ENCODE measurements at places on chromosomes 2 and 18.

GRCh38 chr2:238967031-238967977 lies 119.4 kb downstream of the TWIST2 start:
- no peak for DNase-seq

GRCh38 chr18:45243340-45244110 lies 371.8 kb upstream of the SLC14A2 start:
- no peak for DNase-seq

DNA sequence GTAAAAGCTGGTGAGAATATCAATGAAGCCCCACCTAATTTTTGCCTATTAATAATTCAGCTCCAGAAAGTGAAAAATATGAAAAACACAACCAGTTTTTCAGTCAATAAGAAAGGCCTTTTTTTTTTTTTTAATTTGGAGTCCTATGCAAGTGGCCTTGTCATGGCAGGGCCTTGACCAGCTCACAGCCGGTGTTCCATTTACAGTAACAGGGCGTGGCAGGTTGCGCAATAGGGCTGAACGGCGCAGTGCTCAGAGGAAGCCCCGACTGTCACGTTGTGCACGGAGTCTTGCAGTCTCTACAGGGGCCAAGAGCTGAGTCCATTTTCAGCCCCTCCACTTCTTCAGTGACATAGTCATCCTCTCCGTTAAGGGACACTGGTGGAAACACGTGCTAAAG lies 184.1 kb upstream of the FN1 start:
- no peak for DNase-seq

DNA sequence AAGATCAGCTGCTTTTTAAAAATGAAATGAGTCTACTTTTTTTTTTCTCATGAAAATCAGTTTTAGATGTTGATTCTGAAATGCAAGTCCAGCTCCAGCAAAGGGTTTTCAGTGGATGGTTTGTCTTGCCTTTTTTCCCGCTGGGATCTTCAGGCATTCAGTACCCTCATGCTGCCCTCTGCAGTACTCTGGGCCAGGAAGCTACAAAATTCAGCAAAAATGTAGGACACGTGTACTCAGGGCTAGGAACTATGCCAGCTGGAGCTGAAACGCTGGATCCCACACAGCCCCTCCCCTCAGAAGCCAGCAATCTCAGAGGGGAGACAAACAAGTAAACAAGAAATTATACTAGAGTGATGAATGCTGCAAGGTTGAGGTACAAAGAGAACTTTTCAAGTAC lies 97.3 kb downstream of the MMADHC start:
- DNase-seq = no peak

DNA sequence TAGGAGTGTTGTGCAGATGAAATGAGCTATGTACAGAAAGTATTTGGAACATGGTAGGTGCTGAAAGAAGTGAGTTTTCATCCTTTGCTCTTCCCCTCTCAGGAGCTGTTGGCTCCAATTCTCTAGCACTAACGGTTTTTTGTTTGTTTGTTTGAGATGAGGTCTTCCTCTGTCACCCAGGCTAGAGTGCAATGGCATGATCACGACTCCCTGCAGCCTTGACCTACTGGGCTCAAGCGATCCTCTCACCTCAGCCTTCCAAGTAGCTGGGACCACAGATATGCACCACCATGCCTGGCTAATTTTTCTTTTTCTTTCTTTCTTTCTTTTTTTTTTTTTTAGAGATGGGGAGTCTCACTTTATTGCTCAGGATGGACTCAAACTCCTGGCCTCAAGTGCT lies 12.8 kb downstream of the ABCG5 start:
- no peak for DNase-seq

DNA sequence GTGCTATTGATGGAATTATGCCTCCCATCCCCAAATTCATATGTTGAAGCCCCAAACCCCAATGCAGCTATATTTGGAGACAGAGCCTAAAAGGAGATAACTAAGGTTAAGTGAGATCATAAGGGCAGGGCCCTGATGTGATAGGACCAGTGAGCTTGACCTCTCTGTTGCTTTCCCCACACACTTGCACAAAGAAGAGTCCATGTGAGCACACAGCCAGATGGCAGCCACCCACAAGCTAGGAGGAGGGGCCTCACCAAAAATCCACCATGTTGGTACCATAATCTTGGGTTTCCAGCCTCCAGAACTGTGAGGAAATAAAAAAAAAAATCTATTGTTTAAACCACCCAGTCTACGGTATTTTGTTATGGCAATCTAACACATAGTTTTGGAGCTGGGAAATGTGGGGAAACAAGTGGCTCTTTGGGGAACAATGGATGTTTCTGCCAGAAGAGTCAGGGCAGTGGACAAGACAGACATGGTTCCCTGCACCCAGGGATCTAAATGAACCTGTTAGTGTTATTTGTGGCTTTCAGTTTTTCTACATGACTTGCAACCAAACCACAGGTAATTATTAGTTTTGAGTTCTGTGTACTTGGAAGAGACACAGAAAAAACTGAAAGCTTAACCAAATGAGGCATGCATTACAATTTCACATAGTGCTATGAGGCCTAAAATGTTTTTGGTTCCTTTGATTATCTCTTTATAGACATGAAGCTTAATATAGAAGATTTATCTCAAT lies 259.1 kb downstream of the LTBP1 start:
- DNase-seq = no peak

- no peak for DNase-seq
Measured at GRCh38 chr18:54945576-54946125, 13.6 kb downstream of the CCDC68 start.

DNA sequence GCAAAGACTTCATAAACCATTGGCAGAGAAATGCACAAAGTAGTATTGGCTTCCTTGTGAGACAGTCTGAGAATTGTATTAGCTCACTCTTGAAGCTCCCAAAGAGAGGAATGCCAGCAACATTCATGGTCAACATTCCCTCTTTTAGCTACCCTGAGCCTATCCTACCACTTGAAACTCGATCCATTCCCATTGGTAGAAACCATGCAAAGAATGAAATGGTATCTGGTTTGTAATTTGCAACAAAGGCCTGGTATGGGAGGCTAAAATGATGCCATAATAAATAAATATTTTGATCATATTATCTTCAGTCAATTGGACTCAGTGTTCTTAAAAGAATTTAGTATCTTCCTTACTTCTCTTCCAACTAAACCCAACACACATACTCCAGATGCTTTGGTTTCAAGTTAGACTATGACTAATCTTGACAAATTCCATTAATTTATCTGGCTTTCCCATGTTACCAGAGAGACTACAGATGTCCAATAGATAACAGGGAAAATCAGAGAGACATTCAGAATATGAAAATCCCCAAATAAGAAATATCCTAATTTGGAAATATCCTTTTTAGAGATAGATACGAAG lies 102.9 kb downstream of the DHRS9 start:
- no peak for DNase-seq

DNA sequence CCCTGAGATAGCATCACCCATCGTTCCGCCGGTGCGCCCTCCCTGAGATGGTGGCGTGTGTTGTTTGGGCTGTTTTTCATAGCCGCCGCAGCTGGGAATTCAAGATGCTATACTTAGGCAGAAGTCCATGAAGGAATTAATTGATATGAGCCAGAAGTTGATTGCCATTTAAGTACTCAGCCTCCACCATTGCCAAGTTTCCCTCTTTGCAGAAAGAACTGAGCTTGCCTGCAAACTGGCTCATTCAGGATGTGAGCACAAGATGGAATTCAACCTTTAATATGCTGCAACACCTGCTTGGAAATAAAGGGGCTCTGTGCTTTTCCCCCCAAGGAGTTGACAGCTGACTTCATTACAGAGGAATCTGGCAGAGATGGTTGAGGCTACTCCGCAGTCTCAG lies 295.5 kb downstream of the ZNF521 start:
- DNase-seq = no peak

DNA sequence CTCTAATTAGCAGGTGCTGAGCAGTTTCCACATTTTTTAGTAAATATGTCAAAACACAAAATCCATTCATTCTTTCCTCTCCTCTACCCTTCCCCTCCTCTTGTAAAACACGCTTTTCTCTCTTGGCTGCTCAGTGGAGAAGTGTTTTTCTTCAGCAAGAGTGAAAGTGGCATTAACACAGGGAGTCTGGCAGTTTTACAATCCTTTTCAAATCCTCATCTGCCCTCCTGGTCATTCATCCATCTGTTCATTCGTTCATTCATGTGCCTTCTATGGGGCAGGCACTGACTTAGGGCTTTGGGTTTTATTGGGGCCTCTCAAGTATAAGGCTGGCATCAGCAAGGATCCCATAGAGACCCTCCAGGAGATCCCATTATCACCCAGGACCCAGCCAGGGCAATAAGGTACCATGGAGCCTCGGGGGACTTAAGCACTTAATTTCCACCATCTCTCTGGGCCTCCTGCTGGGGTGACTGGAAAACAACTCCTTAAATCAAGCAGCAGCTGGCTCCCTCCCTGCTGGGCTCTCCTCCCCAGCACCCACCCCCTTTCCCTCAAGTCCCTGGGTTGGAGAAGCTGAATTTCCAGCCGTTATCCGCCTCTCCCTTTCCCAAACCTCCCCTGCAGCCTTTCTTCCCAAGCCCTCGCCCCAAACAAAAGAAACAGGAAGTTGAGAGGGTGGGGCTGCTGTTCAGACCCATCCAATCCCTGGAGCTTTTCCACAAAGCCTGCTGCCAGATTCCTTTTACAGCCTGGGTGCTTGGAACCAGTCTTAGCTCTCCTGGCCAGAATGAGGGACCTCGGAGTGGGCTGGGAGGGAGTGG lies 32.6 kb downstream of the MARCHF4 start:
- no peak for DNase-seq

GRCh38 chr2:74742471-74742870 lies 88.4 kb downstream of the SEMA4F start:
- DNase-seq = no peak

DNA sequence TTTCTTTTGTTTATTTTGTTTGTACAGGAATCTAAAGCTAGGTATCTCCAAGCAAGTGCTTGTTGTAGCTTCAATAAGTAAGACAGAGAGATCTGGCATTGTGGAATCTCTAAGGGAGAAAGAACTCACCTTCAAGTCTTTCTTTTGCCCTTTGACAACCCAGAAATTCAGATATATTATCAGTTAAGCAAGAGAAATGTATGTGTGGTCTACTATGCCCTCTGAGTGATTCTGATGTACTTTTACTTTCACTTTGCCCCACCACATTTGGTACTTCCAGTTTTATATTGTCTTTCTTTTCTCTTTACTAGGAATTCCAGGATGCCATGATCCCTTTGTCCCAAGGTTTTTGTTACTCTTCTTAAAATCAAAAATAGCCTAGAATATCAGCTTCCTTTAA lies 259.6 kb upstream of the PIK3C3 start:
- no peak for DNase-seq

- no peak for DNase-seq
Measured at GRCh38 chr18:77008576-77009315, 123.8 kb downstream of the MBP start.

DNA sequence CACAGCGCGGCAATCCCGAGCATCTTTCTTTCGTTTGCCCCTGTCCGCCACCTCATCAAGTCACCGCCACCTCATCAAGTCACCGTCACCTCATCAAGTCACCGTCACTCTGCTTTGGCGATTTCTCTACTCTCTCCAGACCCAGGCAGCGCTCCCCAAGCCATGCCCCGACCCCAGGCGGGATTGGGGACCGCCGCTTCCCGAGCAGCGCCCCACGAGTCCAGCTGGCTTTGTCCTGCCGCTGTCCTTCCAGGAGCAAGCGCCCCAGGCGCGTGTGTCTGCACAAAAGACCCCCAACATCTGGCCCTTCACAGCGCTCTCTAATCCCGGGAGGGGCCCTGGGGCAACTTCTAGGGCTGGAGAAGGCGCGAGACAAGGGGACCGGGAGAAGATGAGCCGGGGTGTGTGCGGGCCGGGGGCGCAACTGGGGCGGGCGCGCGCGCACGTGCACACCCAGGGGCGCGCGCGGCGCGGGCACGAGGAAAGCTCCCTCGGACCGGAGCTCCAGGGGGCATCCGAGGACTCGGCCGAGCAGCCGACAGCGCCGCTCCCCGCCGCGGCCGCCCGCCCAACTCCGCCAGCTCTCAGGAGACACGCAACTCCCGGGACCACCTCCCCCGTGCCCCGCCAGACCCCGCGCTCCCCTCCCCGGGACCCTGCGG lies 633 bp upstream of the RNF152 start:
- DNase-seq = no peak

DNA sequence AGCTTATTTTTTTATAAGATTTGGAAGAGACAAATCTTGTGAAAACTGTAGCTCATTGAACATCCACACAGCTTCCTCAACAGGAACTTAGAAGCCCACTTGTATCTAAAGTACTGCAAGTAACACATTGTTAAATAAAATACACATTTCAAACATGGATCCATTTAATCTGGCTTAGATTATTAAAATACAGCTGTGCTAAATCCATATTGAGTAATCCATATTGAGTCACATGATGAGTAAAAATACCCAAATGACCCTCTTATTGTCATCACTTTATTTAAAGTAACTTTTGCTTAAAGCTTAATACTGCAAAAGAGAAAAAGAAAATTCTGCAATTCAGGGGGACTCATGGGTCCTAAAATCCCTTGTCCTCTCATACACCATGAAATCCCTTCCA lies 133.3 kb downstream of the OSR1 start:
- DNase-seq = no peak

DNA sequence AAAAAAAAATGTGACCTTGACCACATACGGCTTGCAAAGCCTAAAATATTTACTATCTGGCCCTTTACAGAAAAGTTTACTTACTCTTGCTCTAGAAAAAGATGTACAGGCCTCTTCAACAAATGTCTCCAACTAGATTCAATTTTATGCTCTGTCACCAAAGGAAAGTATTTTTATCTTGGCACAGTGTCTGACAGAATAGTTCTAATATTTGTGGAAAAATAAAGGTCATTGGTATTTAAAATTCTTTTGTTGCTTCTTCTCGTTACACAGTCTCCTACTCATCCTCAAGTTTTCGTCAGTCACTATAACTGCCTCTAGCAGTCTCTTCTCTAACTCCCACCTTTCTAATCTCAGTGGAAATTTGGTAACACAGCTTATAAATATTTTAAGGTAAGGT lies 1.4 kb downstream of the RBKS start:
- DNase-seq = no peak

DNA sequence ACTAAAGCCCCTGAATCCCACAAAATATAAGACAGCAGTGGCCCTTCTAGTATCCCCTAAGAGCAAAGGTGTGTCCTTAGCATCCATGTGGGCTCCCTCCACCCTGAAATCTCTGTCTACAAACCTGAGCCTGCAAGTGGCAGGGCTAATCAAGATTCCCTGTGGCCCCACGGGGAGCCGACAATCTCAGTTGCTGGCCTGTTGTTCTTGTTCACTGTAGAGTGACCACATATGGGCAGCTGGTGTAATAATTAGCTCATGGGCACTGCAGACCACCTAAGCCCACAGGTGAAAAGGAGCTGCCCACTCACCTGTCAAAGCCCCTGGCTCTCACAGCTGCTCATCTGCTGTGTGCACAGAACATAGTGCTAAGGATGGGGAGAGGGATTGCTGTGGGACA lies 102.3 kb downstream of the MRO start:
- DNase-seq = no peak

DNA sequence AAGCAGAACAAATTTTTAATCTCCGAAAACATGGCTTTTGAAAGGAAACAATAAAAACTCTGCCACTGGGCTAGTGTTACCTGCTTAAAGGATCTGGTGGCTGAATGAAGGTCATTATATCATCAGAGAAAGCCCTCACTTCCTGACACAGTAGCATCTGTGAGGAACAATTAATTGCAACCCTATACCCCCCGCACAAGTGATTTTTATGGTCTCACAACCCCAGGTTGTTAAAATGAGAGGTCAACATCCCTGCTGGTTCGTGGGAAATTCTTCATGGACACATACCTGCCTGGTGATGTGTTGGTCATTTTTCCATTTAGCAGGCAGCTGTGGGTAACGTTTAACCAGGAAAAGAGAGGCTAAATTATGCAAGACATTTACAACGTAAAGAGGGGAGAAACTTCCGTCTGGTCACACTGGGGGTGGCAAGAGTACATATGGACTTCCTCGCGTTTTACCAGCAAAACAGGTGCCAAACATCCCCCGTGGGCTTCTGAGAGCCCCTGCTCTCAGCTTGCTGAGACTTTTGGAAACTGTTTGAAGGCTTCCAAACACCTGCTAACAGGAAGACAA lies 29.2 kb downstream of the NIFK start:
- no peak for DNase-seq

Data from skeletal muscle cell (primary cell).